ENCODE measurements at places on chromosomes 4 and X.

GRCh38 chr4:39893693-39894072, 84.0 kb downstream of the PDS5A start:
- no peak for DNase-seq

DNA sequence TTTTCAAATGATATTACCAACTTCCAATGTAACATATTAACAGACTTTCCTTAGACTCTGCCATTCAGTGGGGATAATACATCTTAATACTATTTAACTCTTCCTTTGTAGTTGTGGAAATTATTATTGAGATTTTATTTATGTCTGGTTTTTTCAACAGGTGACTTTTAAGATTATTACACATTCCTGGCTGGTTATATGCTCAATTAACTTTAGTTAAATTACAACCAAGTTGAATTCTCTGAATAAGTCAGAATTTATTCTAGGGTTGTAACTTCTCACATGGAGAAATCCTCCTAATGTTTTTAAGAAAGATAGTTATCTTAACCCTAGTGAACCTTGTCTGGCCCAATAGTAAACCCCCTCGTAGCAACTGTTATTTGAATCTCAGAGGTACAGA, 107.3 kb downstream of the SLC10A6 start:
- no peak for DNase-seq

DNA sequence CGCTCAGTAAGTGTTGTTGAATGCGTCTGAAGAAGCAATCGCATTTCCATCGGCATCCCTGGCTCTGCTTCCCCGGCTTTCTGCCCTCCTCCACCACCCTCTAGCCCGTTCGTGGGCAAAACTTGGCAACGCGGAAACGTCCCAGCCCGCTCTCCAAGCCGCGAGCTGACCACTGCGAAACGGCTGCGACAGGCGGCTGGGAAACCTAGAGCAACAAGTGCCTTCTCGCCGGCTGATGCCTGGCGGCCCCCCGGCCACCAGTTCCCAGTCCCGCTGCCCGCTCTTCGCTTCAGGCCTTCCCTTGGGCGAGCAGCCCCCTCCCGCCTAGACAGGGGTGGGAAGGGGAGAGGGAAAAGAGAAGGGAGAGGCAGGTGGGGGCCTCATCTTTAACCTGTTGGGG, 837 bp downstream of the CITED1 start:
- DNase-seq = no peak

GRCh38 chr4:73272816-73273215, 14.2 kb upstream of the ANKRD17 start:
- no peak for DNase-seq

DNA sequence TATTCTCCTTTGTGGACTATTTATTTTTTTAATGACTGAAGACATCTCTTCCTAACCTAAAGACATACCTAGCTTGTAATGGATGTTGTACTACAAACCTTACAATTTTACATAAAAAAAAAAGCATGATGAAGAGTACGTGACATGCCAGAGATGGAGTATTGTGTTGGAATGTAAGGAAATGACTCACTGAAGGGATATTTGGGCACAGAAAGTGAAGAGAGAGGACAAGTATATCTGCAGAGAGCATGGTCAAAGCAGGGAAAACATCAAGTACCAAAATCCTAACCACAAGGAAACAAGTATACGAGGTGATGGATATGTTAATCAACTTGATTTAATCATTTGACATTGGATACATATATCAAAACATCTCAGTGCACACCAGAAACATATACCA, 1051.4 kb upstream of the PRKX start:
- DNase-seq = no peak

DNA sequence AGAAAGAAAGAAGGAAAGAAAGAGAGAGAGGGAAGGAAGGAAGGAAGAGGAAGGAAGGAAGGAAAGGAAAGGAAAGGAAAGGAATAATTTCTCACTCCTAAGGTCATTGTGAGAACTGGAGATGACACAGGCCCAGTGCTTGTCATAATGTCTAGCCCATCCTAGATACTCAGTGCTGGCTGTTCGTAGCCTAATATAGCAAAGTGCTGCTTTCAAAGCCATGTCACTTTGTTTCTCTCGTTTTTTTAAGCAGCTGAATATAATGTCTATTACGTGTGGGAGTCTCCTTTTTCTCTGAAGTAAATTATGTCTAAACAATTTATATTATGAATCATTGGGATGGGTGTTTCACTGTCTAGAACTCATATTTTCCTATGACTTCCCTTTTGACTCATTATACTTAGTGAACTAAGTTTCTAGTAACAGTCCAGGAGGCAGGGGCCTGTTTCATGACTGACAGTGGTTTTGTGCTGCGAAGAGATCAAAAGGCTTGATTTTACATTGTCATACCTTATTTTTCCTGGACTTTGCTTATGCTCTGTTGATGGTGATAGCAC, 327.0 kb upstream of the ZFP42 start:
- no peak for DNase-seq

DNA sequence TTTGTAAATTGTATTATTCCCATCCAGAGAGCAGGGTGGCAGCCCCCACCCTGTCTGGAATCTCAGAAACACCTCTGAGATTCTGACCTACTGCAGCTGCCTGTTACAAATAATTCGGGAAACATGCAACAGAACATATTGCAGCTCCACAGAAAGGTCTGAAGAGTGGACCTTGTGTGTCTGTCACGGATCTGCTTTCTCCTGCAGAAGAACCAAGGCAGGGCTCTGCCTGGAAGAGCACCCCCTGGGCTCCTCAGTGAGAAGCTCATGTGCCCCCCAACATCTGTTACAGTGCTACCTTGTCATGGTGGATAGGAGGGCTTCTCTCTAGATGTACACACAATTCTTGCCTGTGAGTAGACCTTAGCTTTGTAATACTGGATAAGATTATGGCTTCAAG, 286.6 kb upstream of the GATB start:
- no peak for DNase-seq
